ENCODE measurements at places on chromosomes 6 and 20. TPM values are rescaled to one million over a fixed set of nuclear protein-coding genes. Genes with fewer than 3 reads are reported as not detected.

DNA sequence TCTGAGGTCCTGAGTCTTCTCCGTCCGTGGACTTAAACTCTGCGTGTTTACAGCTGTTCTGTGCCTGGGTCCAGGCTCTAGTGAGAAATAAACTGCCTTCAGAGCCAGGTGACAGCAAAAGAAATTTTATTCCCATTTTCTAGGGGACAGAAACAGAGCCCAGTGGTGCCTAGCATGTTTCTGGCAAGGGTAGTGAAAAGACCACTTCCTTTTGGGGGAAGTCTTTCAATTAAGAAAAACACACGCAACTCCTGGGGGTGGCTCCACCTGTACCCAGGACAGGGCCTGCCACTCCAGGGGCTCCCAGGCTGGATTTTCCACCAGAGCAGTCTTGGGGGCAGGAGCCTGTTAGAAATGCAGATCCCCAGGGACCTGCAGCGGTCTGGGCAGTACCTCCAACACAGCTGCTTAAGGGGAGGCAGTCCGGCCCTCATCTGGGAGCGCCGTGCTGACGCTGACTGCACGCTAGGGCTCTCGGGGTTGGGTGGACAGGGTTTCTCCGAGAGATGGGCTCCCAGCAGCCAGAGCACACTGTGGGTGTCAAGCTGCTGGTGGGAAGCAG lies 23.0 kb upstream of the AVP start:
- peaks cover 11% of the 10 kb centered on the region for H3K36me3 ChIP-seq
- no peak overlapping the region for H3K27ac ChIP-seq
- H3K4me3 ChIP-seq = no peak overlapping the region

GRCh38 chr6:126797981-126798380 lies 320.5 kb upstream of the RSPO3 start:
- H3K27me3 ChIP-seq = peaks cover 19% of the 10 kb centered on the region
- H3K4me3 ChIP-seq = no peak overlapping the region
- H3K4me1 ChIP-seq = no peaks in the 10 kb centered on the region
- H3K36me3 ChIP-seq = no peaks in the 10 kb centered on the region
- DNase-seq = no peak

- H3K36me3 ChIP-seq = no peaks in the 10 kb centered on the region
- H3K4me1 ChIP-seq = peaks cover 16% of the 10 kb centered on the region
- no peak for DNase-seq
- no peak overlapping the region for H3K4me3 ChIP-seq
- no peak overlapping the region for H3K27ac ChIP-seq
- H3K27me3 ChIP-seq = no peaks in the 10 kb centered on the region
Observed at GRCh38 chr6:138662471-138662870, 111.1 kb upstream of the CCDC28A start.

GFRAL gene
- not detected for total RNA-seq
